H7 (cell line): ENCODE measurements at places on chromosomes 11 and 22. TPM values are rescaled to one million over a fixed set of nuclear protein-coding genes. Genes with fewer than 3 reads are reported as not detected.

GRCh38 chr11:111308140-111308539 is 9.8 kb downstream of the POU2AF3 start:
- DNase-seq, result no peak

Gene MRGPRX3
- total RNA-seq, result not detected in 2 replicates

DNA sequence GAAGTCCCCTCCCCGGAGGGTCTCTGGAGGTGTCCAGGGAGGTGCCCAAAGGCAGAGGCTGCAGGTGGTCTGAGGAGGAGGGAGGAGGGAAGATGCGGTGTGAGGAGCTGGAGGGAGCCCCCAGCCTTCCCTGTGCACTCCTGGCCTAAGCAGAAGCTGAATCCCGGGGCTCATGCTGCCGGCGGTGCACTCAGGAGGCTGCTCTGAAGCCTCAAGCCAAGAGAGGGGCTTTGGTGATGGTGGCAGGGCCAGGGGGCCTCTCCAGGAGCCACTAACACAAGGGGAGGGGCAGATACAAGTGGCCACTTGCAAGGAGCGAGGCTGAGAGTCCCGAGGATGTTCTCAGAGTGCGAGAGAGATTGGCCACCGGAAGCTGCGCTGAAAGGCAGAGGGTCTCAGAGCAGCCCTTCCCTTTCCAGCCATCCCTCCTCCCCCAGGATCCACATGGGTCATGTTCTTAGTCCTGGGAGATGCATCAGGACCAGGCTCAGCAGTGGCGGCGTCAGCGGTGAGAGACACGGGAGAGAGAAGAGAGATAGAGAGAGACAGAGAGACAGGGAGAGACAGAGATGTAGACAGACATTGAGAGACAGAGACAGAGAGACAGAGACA is 774 bp upstream of the MRGPRG start:
- DNase-seq, result peak; percentile 48

Gene IGSF22
- total RNA-seq, result 0.07 and 0.76 TPM in 2 replicates

- DNase-seq, result no peak
These were observed 87.0 kb upstream of the THY1 start for GRCh38 chr11:119509969-119510401.

GRCh38 chr11:28793282-28793738 is 685.1 kb downstream of the METTL15 start:
- peak; percentile 16 for DNase-seq

GRCh38 chr11:95715777-95716241 is 73.8 kb downstream of the FAM76B start:
- DNase-seq, result no peak

DNA sequence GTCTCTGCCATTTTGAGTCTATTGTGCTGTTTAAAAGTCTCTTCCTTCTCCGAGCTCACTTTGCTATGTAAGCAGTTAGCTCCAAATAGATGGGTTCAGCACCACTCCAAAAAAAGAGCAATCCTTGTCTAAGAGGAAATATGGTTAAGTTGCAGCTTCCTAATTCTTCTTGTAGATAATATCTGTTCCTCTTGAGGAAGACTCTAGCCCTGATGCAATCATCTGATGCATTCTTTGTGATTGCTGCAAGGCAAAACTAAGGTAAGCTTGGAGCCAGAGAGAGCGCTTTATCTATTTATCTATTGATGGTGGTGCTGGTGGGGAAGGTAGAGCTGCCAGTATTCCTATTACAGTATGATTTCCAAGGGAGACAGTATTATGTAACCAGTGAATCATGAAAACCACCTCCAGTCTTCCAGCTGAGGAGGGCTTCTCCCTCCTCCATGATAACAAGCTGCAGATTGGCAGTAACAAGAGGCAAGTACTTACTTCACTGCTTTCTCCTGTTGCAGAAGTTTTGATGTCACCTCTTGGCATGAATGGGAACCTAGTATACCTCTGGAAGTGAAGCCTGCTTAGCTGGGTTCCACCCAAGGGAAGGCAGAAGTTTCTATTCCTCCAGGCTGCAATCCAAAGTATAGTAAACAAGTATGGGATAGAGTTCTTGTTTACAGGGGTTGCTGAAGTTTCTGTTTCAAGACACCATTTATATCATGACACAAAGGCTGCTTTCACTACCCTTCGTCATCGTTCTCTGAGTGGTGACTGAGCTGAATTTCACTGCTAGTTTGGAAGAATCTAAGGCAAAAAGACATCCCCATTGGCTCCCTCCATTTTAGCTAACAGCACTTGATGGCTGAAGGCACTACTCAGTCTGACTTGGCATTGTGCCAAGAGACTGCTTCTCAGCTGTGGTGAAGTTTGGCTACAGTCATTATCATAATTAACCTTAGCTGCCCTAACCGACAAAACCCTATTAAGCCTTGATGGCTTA is 49.7 kb downstream of the FDX1 start:
- no peak for DNase-seq

- peak; percentile 69 for DNase-seq
These were observed 48.1 kb upstream of the SHISAL1 start for GRCh38 chr22:44360668-44361381.

DNA sequence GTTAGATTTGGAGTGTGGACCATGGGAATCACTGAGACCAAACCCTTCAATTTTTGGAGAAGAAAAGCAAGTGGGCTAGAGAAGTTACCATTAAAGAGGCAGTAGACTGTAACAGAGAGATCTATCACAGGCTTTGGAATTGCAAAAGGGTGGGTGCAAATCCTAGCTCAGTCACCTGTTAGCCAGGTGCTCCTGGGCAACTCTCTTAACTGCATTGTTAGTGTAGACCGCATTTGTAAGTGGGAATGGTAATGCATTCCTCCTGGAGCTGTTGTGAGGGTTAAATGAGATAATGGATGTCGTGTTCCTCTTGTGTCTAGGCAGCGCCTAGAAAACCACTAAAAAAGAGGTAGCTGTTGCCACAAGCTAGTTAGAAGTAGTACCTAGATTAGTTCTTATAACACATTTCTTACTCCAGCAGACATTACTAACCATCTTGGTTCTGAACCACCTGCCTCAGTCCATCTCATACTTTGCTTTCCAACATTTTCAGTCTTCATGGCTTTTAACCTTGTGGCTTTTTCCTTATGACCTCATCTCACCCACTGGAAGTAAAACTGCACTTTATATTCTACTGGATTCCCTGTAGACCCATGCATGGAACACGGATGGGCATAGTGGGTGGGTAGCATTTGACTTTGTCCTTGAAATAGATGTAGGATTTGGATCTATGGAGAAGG is 153.0 kb downstream of the HIPK3 start:
- no peak for DNase-seq

DNA sequence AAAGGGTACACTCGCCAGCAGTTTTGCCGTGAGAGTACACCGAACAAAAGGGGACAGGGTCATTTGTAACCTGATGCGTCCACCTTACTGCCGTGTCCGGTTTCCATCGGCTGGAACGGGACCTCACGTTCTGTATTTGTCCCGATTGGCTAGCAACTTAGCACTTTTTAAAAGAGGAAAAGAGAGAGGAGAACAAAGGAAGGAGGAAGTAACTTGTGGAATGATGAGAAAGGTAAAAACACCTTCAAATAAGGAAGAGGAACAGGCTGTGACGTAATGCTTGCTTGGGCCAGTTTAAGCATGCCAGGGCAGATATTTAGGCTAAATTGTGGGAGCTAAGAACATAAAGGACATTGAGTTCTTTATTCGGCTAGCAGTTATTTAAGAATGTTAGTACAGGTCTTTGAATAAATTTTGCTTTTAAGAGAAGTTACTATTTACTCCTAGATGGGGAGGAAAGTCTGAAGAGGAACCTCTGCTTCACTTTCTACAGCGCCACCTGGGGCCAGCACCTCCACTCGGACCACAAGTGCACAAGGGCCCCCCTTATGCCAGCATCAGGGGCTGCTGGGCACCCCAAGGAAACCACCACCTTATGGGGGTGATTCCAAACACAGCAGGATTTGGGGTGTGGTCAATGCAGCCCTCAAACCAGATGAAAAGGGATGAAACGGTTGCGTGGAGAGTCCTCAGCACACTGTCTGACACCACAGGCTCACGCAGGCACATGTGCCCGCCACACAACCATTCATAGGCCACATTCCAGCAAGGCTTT is 5.8 kb downstream of the ARSA start:
- peak; percentile 56 for DNase-seq

DNA sequence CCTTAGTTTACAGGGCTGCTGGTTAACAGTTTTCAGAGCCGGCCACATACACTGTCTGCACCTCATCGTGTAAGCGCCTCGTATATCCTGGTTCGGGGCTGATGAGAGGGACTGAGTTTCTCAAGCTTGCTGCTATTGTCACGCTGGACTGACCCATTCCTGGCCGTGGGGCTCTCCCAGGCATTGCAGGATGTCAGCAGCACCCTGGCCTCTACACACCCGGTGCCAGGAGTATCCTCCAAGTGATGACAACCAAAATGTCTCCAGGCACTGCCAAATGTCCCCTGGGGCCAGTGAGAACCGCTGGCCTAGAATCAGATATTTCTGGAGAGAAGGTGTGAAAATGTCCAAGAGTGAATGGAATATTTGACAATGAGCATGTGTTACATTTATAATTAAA is 82.8 kb downstream of the ST3GAL4 start:
- DNase-seq, result no peak

DNA sequence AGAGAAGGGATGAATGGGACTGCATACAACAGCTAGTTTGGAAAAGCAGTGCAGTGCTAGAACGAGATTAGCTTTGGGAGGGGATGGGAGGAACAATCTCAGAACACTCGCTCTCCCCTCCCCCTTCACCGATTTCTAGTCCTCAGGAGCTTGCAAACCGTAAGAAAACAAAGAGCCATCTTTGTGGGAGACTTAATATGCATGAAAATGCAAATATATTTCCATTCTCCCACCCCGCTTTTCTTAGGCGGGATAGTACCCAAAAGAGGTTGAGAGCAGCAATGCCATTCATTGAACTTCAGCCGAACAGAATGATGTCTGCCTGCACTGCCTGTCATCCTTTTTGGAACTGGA is 1.1 kb downstream of the SPINDOC start:
- DNase-seq, result peak; percentile 76

GRCh38 chr11:296171-297050 is 2.9 kb downstream of the IFITM5 start:
- DNase-seq, result peak; percentile 55

DNA sequence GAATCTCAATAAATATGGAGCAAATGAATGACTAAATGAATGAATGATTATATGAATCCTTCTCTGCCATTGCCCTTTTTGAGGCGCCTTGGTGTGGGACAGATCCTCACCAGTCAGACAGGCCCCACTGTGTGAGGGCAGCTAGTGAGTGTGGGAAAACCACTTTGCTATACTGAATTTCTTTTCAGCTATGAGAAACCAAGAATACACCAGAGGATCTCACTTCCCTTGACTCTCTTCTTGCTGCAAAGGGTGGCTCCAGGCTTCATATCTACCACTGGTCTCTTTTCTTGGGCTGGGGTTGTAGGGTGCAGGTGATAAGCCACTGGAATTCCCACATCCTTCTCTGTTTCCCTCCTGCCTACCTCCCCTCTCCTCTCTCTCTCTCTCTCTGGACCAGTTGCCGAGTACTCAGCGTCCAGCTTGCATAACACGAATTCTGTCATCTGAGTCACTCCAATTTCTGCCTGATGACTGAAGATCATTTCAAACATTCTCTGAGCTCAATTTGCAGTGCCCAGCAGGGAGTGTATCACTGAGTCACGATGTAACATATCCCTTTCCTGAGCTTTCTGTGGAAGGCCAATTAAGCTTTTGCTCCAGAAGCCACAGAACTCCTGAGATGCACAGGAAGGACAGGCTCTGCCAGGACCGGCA is 304.3 kb upstream of the NCAM1 start:
- no peak for DNase-seq
